ENCODE measurements at places on chromosomes 5 and 9.

GRCh38 chr5:141637123-141637766 is 448 bp downstream of the RELL2 start:
- no peak for DNase-seq

DNA sequence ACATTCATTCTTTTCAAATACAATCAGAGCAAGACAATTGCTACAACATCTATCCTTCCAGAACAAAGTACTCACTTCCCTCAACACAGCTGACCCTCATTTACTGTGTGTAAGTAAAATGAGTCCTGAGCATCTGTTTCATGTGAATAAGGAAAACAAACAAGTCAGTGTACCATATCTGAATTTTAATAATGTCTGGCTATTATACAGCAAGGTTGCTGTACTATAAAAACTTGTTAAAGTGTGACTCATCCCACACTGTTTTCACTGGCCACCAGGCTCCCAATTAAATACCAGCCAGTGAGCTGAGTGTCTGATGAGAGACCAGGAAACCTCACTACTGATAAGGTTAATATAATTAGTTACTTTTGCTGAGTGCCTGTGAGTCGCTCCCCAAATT is 339.8 kb downstream of the AGTPBP1 start:
- DNase-seq = peak; percentile 13

DNA sequence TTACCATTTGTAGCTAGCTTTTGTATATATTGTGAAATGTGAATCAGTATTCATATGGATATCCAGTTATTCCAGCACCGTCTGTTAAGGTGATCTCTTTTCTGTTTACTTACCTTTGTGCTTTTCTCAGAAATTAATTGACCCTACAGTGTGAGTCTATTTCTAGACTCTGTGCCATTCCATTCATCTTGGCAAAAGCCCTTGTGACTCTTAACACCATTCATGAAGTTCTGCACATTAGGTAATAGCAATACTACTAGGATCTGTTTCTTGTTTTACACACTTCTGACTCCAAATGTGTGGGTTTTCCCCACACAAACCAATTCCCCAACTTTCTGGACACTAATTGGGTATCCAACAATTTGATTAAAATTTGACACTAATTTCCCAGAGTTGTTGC is 40.4 kb downstream of the SLC12A2 start:
- DNase-seq = no peak

DNA sequence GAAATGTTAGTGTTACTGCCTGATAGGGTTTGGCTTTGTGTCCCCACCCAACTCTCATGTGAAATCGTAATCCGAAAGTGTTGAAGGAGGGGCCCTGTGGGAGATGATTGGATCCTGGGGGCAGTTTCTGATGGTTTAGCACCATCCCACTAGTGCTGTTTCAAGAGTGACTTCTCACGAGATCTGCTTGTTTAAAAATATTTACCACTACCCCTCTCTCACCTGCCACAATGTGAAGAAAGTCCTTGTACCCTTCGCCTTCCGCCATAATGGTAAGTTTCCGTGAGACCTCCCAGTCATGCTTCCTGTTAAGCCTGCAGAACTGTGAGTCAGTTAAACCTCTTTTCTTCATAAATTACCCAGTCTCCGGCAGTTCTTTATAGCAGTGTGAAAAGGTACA is 2.6 kb upstream of the RFX3 start:
- no peak for DNase-seq

DNA sequence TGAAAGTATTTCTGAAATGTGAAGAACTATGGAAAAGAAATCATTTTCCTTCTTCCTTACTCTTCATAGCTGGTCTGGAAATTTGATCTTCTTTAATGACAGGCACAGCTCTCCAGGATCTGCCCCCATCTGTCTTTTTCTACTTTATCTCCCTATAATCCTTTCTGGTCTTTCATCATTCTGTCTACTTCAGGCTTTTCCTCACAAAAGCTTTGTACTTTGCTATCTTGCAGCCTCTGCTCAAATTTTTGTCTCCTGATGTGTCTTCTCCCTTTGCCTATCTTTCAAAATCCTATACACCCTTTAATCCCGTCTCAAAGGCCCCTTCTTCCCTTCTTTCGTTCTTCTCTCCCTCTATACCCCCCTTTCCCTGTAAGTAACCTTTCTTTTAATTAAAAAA is 114.9 kb upstream of the ATP10B start:
- DNase-seq = no peak
